ENCODE measurements at places on chromosomes 4 and X.
A peak's percentile ranks its signal among the peaks of the same experiment; 100 is the strongest.

- DNase-seq, result no peak
These were observed 29.1 kb downstream of the UCHL1 start for GRCh38 chr4:41285864-41286235.

GRCh38 chr4:4406455-4407298, 19.8 kb downstream of the NSG1 start:
- no peak for DNase-seq

DNA sequence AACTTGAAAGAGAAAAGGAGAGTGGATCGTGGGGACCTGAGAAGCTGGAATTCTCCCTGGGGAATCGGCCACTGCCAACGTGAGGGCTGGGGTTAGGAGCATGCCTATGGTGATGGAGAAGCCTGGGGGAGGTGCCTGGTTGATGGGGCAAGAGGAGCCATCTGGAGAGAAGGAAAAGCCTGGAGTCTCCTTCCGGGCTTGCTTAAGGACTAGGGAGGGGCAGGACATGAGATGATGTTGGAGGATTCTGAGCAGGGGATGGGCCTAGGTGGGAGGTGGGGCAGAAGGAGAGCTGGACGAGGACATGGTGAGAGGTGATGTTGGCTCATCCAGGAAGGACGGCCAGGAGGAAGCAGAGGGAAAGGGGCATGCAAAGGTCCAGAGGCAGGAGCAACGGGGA, 35.0 kb upstream of the GYG2 start:
- no peak for DNase-seq

DNA sequence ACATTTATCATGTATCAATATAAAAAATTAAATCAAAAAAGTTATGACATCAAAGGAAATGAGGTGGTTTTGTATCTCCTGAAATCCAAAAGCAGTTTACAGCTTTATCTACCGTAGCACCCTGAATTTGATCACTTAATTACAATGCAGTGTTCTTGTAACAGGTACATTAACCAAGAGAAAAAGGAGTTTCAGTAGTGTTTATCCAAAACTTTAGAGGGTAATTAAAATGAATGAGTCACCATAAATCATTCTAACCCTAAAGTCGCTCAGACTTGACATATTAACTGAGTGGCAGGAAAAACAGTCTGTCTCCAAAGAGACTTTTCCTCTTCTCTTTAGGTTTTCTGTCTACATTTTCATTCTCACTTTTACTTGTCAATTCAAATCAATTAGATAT, 907.6 kb upstream of the EPHA5 start:
- no peak for DNase-seq

GRCh38 chrX:133546441-133546840, 131.2 kb upstream of the GPC4 start:
- DNase-seq, result no peak

- no peak for DNase-seq
These were observed 157.1 kb upstream of the LNX1 start for GRCh38 chr4:53748328-53748772.

- no peak for DNase-seq
These were observed 142.9 kb downstream of the MID1 start for GRCh38 chrX:10477525-10477924.

GRCh38 chrX:110043506-110043905, 40.6 kb downstream of the TMEM164 start:
- no peak for DNase-seq

DNA sequence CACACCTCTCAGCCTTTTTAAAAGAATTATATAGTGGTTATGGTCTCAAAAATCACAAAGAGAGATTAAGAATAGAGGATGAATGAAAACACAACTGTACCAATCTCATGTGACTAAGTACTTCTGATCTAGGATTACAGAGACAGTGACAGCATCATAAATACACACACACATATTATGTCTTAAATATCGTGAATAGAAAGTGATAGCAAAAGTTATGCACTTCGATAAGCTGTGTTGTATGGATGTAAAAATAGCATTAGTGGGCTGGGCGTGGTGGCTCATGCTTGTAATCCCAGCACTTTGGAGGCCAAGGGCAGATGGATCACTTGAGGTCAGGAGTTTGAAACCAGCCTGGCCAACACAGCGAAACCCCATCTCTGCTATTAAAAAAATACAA, 25.0 kb downstream of the GYPA start:
- no peak for DNase-seq

- no peak for DNase-seq
These were observed 73.1 kb downstream of the ADGRL3 start for GRCh38 chr4:61273233-61273632.

- no peak for DNase-seq
These were observed 28.8 kb downstream of the ING2 start for GRCh38 chr4:183533698-183534097.

DNA sequence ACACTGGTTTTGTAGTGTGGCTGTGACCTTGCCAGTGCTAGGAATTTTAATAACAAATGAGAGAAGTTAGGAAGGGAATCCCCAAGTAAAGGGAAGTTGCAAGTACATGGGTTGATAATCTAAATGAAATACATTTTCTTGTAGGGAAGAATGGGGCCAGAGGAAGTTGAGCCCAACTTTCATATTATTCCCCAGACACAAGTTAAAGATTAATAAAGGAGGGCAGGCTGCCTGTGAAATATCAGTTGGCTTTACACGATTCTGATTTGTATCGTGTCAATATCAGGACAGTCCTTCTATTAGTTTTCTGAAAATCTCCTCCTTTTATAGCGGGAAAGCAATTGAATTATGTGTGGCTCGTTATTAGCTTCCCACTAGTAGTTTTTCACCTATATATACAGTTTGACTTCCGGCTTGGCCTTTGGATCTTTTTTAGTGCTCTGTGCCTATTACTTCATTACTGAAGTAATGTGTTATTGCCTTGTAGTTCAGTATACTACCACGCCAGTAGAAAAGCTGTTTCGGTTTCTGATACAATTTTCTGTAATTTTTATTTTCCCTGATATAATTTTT, 1.7 kb downstream of the PDLIM5 start:
- DNase-seq, result no peak

DNA sequence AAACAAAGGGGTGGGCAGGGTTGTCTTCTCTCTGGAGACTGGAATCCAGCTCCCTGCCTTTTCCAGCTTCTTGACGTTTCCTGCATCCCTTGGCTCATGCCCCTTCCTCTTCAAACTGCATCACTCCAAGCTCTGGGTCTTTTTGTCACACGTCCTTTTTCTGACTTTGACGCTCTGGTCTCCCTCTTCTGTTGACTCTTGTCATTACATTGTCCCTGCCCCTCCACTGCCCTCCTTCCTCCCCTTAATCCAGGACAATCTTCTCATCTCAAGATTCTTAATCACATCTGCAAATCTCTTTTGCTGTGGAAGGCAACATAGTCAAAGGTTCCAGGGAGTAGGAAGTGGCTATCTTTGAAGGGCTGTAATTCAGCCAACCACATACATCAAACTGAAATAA, 178.3 kb downstream of the TMA16 start:
- no peak for DNase-seq

DNA sequence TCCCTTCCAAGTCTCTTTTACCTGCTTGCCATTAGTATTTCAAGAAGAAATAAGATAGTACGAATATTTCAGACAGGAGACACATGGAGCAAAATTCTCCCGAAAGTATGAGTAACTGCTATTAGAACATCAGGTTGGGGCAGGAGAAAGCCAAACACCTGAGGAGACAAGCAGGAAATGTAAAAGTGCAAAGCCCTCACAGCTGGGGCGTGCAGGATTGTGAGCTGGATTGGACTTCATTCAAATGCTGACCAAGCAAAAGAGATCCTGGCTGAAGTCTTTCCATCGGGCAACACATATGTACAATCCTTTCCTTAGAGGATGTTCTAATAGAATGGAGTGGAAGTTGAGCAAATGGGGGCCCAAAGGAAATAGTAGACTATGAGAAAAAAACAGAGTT, 76.8 kb downstream of the DTHD1 start:
- no peak for DNase-seq

DNA sequence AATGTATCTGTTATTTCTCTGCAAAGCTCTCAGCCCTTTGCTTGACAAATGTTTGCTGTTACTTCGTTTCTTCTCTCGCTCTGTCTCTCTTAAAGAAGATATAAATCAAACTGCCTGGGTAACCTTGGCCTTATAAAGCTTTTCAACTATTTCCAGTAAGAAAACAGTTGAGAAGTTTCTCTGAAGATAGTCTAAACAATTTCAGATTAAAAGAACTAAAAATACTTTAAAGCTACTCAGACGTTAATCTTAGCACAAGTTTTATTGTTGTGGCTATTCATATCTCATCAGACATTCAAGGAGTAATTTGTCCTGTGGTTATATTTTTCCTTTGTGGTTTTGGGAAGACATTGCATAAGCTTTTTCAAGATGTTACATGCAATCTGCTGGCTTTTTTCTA, 22.6 kb downstream of the HOPX start:
- DNase-seq, result no peak

DNA sequence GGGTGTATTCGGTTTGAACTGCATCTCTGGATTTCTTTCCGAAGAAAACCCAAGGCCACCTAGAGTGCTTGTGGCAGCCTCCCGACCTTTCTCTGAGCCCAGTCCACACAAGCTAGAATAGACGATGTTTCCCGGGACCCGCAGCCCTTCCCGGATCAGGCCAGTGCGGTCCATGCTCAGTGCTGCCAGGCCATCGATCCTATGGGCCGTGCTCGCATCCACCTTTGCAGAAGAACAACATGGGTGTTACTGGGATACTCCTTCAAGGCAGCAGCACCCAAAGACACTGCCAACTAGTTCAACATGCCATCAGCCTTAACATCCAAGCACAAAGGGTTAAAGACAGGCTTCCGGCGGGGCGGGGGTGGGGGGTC, 22.8 kb downstream of the BCOR start:
- DNase-seq, result no peak

- DNase-seq, result no peak
These were observed at the start of gene PDLIM3 for GRCh38 chr4:185534866-185535611. Gene PDLIM3, minus strand, starts transcription at chr4:185535507. Its CDS starts 73 bp downstream, at chr4:185535434.

- no peak for DNase-seq
These were observed 12.8 kb downstream of the ZFP42 start for GRCh38 chr4:188008377-188008776.

DNA sequence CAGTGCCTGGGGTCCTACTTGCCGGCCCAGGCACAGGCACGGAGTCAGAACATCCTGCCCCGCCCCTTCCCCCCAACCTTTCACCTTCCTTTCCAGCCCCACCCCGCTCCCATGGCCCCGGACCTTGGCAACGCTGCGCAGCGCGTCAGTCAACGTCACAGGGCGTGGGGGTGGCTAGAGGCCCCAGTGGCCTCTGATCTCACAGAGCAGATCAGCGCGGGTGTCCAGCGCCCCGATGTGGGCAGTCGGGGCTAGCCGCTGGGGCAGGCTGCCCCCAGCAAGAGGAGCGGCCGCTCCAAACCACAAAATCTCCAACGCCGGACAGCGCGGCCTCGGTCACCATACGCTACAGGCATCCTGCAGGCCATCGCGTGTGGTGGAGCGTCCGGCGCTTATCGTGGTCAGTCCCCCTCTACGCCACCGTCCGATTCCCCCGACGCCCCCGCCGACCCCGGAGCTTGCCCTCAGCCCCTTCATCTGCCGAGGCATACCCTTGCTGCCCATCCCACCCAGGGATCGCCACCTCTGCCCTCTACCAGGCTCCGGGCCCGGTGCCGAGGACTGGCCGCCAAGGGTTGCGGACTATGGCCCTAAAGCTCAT, 69.6 kb upstream of the APOOL start:
- no peak for DNase-seq

DNA sequence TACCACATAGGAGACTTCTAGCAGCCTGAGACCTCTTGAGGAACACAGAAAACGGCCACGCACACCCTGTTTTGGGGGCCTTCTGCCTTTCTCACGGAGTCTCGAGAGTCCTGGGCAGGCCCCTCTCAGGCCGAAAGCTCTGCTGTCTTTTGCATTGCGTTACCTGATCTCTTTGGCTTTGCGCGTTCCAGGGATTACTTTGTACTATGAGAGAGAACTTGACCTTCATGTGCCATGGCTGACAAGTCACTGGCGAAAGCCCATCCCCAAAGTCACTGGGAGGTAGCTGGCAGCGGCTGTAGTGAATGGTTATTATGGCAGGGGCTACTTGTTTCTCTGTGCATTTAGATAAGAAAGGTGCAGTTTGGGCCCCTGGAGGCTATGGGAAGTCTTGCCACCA, 8.0 kb upstream of the NAT8L start:
- DNase-seq, result no peak

- peak; percentile 83 for DNase-seq
These were observed 5.0 kb upstream of the NYX start for GRCh38 chrX:41441934-41442823.

GRCh38 chr4:172547724-172548123, 620.9 kb upstream of the GALNT7 start:
- DNase-seq, result no peak

DNA sequence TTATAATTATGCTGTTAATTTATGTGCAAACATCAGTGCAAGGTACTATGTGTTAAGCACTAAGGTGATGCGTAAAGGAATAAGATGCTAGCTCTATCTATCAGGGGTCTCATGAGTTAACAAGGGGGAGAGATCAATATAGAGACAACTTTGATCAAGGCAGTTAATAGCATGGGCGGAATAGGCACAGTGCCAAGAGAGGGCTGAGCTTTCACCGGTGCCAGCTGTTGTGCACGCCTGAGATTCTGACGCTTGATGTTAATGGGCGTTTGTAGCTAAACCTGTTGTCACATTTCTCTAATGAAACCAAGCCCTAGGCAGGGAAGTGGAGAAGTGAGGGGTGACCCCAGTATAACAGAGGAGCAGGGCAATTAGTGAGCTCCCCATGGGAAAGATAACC, 86.0 kb upstream of the NMU start:
- DNase-seq, result no peak

- DNase-seq, result no peak
These were observed 67.9 kb downstream of the KLHL8 start for GRCh38 chr4:87152310-87153041.

All from stimulated activated CD4-positive, alpha-beta T cell treated with anti-CD3 and anti-CD28 coated beads, Interleukin-1b, Interleukin-23, amount 100 ng/mL, for 4 hours (primary cell).